ENCODE measurements at places on chromosomes 6 and 20.

GRCh38 chr6:138310294-138310693 lies 67.4 kb upstream of the SMIM28 start:
- DNase-seq: no peak

- DNase-seq: no peak
Observed at GRCh38 chr6:158509465-158509864, 50.4 kb upstream of the TMEM181 start.

DNA sequence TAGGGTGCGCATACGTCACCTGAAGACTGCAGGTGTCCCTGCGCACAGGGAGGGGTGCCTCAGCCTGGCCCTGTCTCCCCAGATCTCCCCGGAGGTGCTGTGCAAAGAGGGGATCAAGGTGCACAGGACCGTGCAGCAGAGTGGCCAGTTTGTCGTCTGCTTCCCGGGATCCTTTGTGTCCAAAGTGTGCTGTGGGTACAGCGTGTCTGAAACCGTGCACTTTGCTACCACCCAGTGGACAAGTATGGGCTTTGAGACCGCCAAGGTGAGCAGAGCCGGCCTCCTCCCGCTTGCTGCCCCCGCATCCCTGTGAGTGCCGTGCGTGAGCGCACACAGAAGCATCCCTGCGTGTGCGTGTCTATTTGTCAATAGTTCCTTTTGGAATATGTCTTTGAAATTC lies 150.7 kb downstream of the DTNBP1 start:
- no peak for DNase-seq

DNA sequence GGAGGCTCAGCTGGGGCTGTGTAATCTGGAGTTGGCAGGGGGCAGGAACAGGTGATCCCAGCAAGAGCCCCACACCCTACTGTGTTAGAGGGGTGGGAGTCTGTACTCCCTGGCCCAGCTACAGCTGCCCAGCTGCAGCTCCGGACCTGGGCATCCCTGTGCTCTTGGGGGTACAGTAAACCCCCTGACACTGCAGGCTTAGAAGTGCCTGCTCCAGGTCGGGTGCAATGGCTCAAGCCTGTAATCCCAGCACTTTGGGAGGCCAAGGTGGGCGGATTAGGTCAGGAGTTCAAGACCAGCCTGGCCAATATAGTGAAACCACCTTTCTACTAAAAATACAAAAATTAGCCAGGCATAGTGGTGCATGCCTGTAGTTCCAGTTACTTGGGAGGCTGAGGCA lies 1228.6 kb upstream of the EYS start:
- no peak for DNase-seq

- DNase-seq: no peak
Observed at GRCh38 chr6:126227833-126228702, 111.8 kb upstream of the CENPW start.

- DNase-seq: no peak
Observed at GRCh38 chr20:37711994-37712964, 18.4 kb downstream of the CTNNBL1 start.

- DNase-seq: peak; percentile 66
Observed at GRCh38 chr6:25192590-25193459, 86.3 kb upstream of the CARMIL1 start.

DNA sequence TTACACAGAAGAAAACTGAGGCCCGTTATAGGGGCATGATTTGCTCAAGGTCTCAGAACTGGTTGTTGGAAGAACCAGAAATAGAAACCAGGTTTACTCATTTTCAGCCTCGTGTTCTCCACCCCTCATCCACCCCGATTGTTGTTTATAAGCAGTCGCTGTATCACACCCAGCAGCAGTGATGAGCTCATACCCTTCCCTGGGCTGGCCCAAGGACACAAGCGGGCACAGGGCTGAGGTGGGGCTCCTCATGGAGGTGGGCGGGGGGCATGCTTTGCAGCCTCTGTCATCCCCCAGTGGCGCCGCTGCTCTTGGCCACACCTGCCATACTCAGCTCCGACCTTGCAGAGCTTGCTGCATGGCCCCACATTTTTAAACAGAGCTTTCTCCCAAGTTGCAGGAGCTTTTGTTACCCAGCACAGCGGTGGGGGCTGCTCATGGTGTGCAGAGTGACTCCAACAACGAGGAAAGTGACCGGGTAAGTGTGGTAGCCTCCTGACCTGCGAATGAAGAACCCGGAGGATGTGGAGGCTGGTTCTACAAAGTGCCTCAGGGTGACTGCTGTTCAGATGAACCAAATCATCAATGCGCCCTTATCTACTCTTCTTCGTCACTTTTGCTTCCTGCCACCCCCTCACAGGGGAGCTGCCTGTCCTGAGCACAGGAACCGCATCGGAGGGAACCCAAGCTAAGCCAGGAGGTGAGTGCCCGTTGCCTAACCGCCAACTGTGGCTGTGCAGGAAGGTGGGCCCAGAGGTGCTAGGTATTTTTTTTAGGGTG lies 43.6 kb upstream of the NKX2-2 start:
- no peak for DNase-seq

DNA sequence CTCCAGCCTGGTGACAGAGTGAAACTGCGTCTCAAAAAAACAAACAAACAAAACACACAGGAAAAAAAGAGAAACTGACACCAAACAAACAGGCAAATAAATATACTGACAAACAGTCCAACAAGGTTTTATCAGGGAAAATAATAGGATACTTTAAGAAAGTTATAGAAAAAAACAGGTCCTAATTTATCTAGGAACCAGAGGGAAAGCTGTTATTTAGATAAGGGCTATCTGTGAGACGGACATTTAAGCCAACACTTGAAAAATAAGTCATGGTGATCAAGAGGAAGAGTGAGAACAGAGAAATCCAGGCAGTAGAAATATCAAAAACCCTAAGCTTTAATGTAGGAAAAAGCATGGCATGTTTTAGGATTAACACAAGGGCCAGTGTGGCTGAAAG lies 68.9 kb downstream of the FAM217A start:
- no peak for DNase-seq

DNA sequence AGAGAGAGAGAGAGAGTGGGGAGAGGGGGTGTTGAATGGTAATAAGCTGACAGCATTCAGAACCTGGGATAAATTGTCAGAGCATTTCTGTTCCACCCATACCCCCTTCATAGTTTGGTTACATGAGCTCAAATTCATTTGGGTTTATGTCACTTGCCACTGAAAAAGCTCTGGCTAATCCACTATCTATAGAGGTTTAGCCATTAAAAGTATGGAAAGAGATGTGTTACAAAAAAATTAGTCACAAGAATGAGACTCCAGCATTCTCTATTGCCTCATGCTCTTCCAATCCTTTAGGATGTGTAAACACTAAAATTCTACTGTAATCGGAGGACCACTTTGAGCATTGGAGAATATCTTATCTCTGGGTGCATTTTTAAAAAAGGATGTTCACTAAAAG lies 297.6 kb upstream of the TCF21 start:
- no peak for DNase-seq

GRCh38 chr20:41783423-41784208 lies 165.4 kb upstream of the CHD6 start:
- DNase-seq: no peak

- DNase-seq: no peak
Observed at GRCh38 chr6:40436685-40437604, 150.2 kb downstream of the LRFN2 start.

- DNase-seq: no peak
Observed at GRCh38 chr20:22940350-22940749, 94.8 kb upstream of the SSTR4 start.

DNA sequence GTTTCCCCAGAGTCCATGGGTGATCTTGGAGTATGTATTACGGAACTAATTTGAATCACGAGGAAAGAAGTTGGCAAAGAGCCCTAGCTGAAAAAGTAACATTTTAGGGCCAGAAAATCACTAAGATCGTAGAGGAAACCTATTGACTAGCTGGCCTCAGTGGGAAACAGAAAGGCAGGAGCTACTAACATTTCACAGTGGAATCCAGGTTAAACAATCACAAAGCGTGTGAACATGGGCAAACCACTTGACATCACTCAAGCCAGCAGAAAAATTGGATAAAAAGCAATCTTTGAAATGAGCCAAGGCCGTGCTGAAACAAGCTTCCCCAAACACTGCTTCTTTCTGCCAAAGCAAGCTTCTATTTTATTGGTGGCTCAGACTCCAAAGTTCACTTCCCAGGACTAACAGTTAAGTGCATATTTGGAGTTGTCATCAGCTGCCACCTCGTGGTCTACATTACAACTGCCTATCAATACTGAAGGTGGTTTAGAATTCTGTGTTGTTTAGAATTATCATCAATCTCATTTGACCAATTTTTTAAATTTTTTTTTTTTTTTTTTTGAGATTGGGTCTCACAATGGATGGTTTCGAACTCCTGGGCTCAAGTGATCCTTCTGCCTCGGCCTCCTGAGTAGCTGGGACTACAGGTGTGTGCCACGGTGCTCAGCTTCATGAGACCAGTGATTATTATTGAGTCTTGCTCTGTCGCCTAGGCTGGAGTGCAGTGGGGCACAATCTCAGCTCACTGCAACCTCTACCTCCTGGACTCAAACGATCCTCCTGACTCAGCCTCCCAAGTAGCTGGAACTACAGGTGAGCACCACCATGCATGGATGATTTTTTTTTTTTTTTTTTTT lies 10.6 kb downstream of the RPS10 start:
- no peak for DNase-seq

DNA sequence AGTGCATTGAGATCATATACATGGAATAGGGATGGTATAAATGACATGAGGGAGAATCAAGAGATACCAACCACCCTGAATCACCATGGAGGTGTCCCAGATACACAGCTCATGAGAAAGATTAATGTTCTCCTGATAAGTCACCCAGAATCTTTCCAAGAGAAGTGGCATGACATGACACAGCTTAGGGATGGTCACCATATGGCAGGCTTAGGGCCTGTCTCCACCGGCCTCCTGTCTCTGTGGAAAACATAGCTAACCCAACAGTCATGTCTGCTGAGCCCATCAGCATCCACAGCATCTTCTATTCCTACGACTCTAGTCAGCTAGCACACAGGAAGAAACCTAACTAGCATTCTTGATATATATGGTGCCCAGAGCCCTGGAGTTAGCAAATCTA lies 133.3 kb downstream of the IPCEF1 start:
- DNase-seq: no peak

DNA sequence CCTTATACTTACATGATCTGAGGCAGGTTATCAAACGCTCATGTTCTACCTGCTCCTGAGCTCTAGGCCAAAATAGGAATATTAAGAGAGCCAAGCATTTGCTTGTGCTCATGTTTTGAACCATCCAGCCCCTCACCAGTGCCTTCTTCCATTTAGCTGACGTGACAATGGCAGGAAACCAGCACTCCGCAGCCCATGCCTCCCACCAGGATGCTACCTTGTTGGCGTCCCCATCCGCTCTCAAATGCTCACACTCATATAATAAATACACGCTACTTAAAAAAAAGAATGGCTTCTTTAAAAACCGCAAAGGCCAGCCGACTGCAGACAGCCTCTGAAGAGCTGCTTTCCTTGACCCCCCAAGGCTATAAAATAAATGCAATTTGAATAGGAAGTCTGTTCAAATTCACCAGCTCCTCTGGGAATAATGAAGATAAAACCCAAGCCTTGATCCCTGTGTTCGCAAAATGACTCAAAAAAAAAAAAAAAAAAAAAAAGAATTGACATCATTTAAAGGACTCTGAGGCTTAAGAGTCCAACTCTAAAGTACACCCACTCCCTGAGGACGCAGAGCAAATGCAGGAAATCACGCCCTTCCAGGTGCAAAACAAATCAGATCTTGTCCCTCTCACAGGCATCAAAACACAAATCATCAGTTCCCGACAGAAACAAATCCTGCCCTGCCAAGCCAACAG lies 29.0 kb downstream of the RNASET2 start:
- DNase-seq: no peak

DNA sequence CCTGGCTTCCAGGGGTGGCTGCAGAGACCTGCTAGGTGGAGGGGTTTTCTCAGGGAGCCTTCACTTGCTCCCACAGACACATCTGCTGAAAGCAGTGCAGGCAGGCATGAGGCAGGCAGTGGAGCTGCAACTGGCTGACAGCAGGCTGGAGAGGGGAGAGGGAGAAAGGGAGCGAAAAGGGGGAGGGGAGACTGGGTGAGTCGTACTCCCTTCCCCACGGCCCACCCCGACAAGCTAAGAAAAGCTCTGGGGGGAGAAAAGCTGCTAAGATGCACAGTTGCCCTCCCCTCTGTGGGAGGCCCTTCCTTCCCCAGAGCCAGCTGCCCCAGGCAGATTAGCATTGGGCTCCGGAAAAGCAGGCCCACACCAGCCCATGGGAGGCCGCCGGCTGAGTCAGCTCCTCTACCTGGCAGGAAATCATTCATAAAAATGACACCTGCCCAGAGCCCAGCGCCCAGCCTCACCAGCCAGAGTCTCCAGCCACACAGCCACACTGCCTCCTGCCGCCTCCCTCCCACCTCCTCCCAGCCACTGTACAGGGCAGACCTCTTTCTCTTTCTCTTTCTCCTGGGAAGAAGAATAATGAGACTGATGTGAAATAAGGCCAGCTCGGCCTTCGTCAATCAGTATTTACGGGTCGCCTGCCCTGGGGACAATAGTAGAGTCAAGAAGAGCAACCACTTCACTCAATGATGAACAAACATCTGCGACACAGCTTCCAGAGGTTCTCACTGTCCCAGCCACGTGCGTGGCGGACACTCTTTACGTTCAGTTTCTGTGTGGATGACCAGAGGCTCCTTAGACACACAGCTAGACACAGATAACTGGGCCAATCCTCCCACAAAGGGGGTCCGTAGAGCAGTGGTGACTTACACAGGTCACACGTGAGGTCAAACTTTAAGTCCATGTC lies 7.7 kb upstream of the C20orf203 start:
- DNase-seq: no peak

- DNase-seq: no peak
Observed at GRCh38 chr20:54172856-54173652, 732 bp downstream of the CYP24A1 start.

GRCh38 chr6:24779416-24780016 lies 4.8 kb downstream of the GMNN start:
- DNase-seq: no peak

GRCh38 chr6:70380252-70380651 lies 33.1 kb upstream of the FAM135A start:
- DNase-seq: no peak

Data from BJ (cell line).